Stromal cell of bone marrow (primary cell): ENCODE measurements at places on chromosomes 12 and 14.

DNA sequence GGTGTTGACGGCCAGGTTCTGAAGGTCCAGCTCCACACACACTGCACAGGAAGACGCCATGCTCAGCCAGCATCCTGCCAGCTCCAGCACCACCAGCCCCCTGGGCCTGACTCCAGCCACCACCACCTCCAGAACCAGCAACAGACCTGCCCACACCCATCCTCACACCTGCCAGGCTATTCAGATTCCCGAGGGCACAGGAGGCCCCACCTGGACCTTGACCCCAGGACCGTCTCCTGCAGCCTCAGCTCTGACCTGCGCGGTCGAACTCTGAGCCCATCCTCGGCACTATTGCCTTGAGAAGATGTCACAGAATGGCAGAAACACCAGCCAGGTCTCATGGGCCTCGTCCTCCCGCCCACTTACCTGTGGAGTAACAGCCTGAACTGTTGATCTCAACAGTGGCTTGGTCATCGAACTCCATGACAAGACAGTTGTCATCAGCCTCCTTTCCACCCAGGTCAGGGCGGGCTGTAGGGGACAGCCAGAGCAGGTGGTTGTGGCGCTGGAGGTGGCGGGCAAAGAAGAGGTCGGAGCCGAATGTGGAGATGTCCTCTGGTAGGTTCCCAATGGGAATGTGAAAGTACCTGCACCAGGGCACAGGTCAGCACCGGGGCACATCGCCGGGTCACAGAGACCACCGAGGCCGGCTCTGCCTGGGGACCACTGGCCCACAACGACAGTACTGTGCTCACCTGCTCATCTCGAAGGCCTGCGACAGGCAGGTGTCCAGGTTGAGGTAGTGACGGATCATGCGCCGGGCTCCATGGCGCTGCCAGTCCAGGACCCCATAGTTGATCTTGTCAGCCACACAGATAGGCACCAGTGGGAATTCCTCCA, 23.5 kb downstream of the P2RX2 start:
- DNase-seq = no peak

DNA sequence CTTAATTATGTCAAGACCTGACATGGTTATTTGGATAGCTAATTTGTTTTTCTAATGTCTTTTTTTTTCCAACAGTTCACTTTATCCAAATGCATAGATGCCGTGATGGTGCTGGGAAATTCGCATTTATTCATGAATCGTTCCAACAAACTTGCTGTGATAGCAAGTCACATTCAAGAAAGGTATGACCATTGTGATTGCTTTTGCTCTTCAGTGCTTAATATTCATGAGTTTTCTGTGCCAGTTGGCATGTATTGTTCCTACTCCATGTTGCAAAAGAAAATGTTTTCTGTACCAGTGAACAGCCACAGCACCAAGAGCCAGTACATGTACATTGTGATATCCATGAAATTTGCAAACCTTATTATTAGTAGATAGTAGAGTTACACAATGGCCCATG, 11.8 kb downstream of the GTF2H3 start:
- no peak for DNase-seq

DNA sequence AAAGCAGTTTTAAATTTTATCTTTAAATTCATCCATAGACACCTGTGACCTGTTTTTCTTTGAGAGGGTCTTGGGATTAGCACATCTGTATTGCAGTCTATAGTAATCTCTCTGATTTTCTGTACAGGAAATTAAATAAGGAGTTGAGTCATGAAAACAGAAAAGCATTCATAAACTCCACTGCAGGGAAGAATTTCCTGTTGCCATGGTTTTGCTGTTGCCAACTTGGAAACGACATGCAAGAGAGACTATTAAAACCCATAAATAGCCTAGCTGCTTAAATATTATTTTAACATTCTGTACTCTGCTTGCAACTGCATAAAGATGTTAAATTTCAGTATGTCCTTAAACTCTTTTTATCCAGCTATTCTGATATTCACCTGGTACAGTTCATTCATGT, 281.0 kb upstream of the RGS6 start:
- DNase-seq = peak; percentile 94

DNA sequence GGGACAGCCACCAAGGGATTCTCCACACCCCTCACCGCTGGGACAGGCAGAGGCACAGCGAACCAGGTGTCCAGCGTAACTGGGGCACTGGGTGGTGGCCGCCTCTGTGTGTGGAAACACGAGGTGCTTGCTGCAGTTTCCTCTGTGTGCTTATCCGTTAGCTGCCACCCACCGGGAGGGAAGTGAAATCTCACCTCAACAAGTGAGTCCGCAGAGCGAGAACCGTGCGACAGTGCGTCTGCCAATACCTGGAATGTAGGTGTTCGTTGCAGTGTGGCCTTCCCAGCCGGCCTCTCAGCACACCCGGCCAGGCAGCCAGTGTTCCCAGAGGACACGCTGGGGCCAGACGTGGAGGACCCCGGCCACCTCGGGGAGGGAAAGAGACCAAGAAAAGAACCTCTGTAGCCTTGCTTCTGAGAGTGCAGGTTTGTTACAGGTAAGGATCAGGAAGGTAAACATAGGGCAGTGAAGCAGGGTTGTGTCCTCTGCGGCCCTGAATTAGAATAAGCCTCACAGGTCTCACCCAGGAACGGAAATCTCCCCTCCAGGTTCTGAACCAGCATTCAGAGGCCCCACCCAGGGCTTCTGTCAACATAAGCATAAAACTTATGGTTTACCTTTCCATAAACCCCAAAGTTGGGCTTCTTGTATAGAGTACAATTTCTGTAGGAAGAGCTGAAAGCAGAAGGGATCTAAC, 1.5 kb downstream of the BCL2L14 start:
- no peak for DNase-seq

DNA sequence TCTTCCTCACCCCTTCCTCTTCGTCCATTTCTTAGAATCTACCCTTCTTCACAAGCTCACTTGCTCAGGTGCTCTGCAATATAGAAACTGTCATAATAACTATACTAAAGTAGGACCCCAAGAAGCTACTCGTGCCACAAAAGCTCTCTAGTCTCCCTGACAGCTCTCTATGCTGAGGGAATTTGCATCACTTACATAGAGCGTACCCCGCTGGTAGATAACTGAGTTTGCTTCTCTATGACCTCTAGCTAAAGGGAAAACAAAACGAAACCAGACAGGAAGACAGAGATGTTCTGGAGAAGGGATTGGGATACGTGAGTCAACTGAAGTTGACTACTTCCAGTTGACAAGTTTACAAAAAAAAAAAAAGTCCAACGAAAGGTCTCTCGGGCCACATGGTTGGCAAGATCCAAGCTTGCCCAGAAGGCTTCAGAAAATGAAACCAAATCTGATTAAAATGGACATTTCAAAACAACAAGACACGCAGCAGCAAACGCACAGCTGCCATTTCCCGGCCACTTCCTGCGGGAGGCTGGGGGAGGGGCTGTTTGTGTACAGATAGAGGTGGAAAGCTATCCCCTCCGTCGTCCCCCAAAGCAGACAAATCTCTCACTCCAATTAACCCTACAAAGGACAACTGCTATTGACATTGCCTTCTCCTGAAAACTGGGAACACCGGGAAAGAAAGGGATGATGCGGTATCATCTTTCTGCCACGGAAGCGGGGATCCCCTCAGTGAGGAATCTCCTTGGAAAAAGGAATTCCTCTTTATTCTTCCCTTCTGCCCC, 1.3 kb downstream of the BAZ2A start:
- peak; percentile 64 for DNase-seq

- peak; percentile 23 for DNase-seq
Measured at GRCh38 chr12:68495336-68496070, 115.2 kb upstream of the RAP1B start.

GRCh38 chr14:101129521-101130167, 226.1 kb upstream of the RTL1 start:
- no peak for DNase-seq

DNA sequence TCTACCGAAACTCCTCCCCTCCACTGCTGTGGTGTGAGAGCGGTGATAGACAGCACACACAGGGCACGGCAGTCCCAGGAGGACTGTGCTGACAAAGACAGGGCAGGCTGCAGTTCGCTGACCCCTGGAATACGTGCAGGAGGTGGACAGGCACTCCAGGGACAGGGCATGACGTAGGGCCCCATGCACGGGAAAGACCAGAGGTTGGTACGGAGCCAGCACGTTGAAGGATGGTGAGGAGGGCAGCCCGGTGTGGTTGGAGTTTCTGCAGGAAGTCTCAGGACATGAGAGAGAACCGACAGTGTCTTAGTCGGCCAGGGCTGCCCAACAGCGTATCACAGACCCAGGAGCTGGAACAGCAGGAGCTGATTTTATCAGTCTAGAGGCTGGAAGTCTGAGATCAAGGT, 254.2 kb upstream of the FKBP4 start:
- no peak for DNase-seq

DNA sequence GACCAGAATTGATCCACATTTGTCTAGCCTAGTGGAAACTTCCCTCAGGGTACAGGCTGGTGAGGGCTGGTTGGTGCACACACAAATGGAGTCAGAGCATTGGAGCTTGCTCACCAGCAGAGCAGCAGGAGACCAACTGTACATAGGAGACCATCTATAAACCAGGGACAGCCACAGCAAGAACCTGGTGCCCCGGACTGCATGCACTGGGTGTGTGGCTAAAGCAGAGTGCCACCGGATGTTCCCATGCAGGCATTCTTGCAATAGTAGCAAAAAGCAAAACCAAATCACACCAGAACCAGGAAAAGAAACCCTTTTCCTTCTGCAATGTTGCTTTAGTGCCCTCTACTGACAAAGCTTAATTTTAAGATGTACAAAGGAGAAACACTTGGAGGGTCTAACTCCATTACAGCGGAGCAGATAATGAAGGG, 136.4 kb downstream of the MDGA2 start:
- DNase-seq = no peak

DNA sequence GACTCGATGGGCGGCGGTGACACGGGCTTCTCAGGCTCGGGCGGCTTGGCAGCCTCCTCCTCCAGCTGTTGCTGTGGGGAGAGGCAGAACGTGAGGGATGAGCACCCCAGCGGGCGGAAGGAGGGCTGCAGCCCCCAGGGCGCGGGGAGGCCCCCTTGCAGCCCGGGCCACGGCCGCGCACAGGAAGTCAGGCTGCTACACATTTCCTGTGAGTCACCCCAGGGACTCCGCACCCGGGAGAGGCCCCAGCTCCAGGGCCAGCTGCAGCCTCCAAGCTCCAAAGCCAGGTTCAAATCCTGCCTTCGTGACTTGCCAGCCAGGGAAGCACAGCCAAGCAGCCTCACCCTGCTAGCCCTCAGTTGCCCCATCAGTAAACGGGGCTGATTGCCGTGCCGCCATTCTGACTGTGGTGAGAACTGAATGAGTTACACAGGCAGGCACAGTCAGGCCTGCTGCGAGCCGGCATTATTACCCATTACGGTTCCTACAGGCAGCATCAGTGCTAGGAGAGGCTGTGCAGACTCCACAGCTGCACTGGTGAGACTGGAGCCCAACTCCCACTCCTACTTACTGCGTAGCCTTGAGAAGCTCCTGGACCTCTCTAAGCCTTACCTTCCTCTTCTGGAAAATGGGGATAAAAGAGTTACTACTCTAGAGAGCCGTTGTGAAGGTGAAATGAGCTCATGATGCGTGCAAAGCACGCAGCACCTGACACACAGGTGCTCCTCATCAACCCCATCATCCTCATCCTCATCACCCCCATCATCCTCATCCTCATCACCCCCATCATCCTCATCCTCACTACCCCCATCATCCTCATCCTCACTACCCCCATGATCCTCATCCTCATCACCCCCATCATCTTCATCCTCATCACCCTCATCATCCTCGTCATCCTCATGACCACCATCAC, 100.9 kb downstream of the NCOR2 start:
- no peak for DNase-seq

DNA sequence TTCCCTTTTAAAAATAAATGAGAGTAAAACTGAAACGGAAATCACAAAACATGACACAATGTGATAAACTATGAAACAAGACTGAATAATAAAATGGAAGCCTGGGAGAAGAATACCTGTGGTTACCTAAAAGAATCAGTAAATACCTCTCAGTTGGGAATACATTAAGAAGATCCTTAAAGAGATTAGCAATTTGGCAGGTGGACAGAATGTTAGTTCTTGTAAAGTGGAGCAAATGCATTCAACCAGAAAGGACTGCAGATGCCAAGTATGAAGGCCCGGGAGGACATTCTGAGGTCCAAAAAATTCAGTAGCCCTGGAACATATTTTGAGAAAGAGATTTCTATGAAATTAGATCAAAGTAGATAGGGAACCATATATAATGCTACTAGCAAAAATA, 861.3 kb upstream of the SEL1L start:
- DNase-seq = no peak

GRCh38 chr14:51938137-51938536, 51.2 kb upstream of the RTRAF start:
- DNase-seq = no peak

DNA sequence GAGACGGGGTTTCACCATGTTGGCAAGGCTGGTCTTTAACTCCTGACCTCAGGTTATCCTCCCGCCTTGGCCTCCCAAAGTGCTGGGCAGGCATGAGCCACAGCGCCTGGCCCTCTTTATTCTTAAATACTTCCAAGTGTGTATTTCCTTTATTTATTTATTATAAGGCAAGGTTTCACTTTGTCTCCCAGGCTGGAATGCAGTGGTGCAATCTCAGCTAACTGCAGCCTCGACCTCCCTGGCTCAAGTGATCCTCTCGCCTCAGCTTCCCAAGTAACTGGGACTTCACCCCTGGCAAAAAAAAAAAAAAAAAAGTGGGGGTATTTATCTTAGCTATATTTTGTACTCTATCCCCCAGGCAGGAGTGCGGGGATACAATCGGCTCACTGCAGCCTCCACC, 6.8 kb downstream of the FAM216A start:
- no peak for DNase-seq

DNA sequence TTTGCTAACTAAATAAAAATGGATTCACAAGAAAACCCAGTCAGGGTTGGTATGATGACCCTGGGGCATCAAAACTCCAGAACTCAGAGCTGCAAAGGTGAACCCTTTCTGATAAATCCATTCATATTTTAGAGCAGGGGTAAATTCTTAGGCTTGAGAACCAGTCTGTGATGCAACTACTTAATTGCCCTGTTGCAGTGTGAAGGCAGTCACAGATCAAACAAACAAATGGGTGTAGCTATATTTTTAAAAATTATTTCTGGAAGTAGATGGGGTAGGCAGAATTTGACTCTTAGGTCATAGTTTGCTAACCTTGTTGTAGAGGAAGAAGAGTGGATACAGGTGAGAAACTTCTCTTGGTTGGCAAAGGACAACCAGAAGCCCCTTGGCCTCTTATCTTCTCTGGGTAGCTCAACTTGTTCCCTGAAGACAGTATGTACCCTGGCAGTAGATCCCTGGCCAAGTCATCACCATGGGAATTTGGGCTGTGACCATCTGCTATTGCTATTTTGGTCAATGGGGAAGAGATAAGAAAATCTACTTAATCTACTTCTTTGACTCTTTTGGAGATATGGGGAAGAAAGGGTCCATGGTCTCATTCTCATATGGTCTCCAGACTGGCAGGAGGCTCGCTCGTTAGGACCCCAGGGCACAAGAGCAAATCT, 216.1 kb downstream of the PPM1H start:
- DNase-seq = no peak
